HCT116 (cell line): ENCODE measurements at places on chromosomes 1 and 21. TPM values are rescaled to one million over a fixed set of nuclear protein-coding genes. Genes with fewer than 3 reads are reported as not detected.

GRCh38 chr1:2874607-2875480 lies 73.4 kb upstream of the TTC34 start:
- DNase-seq: no peak

BRDT gene
- not detected for total RNA-seq

ZSCAN20 gene
- total RNA-seq: 9.0 TPM

CADM3 gene
- not detected for total RNA-seq

GRCh38 chr1:161420763-161421455 lies 53.2 kb upstream of the CFAP126 start:
- peak; percentile 69 for DNase-seq

DNA sequence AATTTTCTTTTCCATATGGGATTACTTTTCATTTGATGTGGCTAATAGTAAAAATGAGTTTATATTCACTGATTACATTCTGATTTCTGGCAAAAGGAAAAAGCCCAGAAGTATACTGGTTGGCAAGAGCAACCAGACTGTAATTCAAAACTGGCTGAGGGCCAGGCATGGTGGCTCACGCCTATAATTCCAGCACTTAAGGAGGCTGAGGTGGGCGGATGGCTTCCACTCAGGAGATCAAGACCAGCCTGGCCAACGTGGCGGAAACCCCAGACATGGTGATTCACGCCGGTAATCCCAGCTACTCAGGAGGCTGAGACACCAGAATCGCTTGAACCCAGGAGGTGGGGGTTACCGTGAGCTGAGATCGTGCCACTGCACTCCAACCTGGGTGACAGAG lies 14.5 kb downstream of the SYT11 start:
- DNase-seq: no peak

DNA sequence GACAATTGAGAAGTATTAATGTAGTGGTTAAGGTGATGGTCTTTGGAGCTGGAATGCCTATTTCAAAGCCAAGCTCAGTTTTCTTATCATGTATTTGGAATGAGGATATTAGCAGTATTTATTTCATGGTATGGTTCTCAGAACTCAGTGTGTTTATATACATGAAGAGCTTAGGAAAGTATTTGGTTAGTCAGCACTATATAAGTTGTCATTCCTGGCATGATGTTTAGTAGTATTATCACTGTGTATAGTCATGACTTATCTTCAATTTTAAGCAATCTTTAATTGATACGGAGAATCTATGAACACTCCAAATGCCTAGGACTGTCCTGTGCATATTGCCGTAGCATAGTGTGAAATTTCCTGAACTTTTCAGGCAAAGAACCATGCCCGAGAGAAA lies 501.9 kb upstream of the USP24 start:
- DNase-seq: no peak

JTB gene
- 123 TPM for total RNA-seq

DNA sequence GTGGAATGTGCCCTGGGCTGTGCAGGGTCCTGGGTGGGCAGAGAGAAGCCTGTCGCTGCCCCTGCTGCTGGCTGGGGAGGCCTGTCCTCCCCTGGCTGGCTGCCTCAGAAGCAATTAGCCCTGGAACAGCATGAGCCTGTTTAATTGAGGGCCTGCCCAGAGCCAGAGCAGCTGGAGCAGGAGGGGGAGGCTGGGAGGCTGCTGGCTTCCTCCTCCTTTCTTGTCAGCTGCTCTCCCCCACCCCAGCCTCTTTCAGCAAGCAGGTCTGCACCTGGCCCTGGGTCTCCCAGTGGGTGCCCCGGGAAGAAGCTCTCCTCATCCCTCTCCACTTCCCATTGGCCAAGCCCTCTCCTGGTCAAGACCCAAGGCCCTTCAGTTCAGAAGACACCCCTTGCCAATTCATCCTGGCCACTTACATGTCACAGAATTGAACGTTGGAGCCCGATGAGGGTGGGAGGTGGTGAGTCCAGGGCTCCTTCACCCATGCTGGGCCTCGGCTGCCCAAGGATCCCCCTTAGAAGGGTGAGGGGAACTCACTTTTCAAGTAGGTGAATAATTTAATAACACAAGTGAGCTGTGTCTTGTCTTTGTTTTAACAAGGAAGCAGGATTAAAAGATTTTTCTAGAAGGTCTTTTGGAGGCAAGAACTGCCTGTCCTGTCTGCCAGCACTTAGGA lies 13.2 kb downstream of the AMPD2 start:
- no peak for DNase-seq

DNA sequence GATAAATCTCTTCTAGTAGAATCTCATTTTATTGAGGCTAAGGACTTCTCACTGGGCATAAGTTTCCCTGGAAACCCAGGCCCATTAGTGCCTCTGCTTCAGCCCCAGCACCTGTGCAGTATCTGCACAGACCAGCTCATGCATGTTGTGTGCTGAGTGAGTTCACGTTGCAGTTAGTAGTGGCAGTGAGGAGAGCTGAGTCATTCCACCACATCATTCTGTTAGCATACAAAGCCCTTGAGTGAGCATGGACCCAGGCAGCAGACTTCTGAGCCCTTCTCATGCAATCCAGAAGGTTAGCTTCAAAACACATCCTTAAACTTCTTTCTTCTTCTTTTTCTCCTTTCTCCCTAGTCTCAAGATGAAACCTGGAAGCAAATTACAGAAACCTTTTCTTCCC lies 45.8 kb upstream of the NTPCR start:
- no peak for DNase-seq

LRRC38 gene
- not detected for total RNA-seq

- DNase-seq: no peak
These were observed 18.5 kb downstream of the OPTC start for GRCh38 chr1:203512517-203512847.

DNA sequence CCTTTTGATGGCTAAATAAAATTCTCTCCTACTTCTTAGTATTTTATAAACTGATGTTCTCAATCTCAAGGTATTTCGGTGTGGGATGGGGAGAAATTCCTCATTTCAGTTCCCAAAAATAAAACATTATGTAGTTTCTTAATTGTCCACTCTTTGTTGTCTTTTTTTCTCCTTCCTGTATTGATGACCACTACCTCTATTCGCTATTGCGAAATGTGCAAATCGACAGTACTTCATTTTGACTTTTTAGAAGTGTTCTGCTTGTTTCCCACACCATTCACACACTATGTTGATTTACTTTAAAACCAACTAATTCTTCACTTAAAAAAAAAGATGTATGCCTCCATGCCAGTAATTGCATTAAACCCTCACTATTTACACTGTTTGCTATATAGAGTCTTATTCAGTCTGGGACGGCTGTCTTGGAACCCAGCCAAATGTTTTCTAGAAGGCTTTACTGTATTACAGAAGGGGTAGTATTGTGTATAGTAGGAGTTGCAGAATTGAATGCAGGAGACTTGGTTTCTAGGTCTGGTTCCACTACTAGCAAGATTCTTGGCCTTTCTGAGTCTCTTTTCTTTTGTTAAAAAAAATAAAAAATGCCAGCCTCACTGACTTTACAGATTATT lies 5.6 kb downstream of the RNF2 start:
- DNase-seq: no peak

DNA sequence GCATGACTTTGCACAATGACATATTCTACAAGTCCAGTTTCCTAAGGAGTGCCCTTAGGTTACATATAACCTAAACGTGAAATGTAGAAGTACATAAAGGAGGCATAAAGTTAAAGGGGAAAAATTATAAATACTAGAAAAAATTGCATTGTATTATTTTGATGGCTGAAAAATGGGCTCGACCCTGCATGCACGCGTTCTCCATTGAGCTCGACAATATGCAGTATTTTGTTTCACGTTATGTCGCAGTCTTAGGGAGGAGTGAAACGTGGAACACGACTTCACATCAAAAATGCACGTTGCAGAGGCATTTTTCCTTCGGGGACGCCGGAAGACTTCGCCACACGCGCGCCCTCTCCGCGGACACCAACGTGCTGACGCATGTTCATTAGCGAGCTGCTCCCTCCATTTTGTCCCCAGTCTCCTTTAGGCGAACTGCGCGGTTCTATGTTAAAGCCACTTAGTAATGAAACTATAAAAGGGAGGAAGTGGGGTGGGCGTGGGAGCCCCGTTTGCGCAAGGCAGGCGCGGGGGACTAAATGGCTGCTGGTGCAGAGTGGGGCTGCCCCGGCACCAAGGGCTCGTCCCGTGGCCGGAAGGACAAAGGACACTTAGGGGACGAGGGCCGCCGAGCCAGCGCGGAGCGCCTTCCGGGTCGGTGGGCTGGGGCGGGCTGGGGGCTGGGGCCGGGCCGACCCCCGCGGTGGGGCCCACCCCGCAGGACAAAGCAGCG lies 749 bp upstream of the COX20 start:
- peak; percentile 75 for DNase-seq

GRCh38 chr1:163933437-163933836 lies 611.7 kb downstream of the NUF2 start:
- no peak for DNase-seq

DNA sequence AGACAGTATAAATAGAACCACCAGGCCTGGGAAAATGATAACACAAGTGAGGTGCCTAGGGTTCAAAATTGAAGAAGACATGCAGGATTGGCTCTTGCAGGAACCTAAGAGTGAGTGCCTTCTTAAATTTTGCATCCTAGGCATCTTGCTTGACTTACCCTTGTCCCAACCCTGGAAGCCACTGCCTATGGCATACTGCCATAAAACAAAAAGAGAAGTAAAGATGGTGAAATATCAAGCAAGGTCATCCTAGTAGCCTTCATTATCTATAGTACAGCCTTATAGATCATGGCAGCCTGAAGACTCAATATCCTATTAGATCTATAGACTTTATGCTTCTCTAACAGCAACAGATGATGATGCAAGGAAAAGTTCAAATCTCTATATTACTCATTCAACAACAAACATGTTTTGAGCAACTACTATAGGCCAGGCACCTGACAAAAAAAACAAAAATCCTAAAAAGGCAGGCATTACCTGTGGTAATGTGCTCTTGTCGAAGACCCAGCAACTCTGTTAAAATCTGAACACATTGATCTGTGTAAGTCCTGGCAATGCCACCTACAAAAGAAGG lies 6.3 kb downstream of the AP4B1 start:
- DNase-seq: no peak

- DNase-seq: no peak
These were observed 1.7 kb downstream of the TIAM1 start for GRCh38 chr21:31342348-31342747.

GRCh38 chr1:168693197-168693871 lies 35.7 kb downstream of the DPT start:
- no peak for DNase-seq

GRCh38 chr1:58412071-58412580 lies 134.4 kb downstream of the OMA1 start:
- DNase-seq: no peak
